ENCODE measurements at places on chromosomes 11 and 22. TPM values are rescaled to one million over a fixed set of nuclear protein-coding genes. Genes with fewer than 3 reads are reported as not detected.
A peak's percentile ranks its signal among the peaks of the same experiment; 100 is the strongest.

GRCh38 chr22:46070803-46071450, 79.4 kb upstream of the PPARA start:
- peak; percentile 79 for DNase-seq

The GGT5 gene
- 38.8 TPM for total RNA-seq

The SLC22A12 gene
- not detected for total RNA-seq

The OR8G1 gene
- not detected for total RNA-seq

DNA sequence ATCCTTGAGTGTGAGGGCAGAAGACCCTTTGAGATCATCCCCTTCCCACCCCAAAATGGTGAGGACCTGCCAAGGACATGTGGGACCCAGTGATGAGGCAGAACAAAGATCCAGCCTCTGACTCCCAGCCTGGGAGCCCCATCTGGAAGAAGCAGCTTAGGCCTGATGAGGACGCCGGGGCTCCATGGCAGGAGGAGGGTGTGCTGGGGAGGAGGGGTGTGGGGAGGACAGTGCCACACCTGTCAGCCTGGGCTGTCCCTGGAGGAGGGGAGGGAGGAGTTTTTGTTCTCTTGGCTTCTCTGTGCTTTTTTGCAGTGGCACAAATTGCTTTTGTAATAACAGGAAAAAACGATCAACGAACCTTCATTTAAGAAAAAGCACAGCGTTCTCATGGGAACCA, 44.4 kb upstream of the DAGLA start:
- DNase-seq: no peak

DNA sequence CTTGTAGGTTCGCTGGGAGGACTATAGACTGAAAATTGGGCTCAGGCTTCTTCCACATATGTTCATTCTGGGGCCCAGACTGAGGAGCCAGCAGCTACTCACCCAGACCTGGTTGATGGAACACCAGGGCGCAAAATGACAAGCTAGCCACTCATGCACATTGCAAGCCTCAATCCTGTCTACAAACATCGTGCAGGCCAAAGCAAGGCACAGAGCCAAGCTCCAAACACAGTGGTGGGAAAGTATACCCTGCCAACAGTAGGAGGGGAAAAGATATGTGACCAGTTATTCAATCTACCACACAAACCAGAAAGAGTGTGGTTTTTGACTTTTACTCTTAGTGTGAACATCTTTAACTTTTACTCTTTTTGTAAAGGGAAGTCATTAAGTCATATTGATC, 660.5 kb downstream of the NTM start:
- DNase-seq: no peak

GRCh38 chr22:47112994-47113852, 350.8 kb downstream of the TBC1D22A start:
- DNase-seq: no peak

- DNase-seq: no peak
Observed at GRCh38 chr22:50417411-50418210, 57.2 kb downstream of the SBF1 start.

The OR4S1 gene
- total RNA-seq: not detected

GRCh38 chr11:128506356-128506755, 81.0 kb downstream of the ETS1 start:
- no peak for DNase-seq

DNA sequence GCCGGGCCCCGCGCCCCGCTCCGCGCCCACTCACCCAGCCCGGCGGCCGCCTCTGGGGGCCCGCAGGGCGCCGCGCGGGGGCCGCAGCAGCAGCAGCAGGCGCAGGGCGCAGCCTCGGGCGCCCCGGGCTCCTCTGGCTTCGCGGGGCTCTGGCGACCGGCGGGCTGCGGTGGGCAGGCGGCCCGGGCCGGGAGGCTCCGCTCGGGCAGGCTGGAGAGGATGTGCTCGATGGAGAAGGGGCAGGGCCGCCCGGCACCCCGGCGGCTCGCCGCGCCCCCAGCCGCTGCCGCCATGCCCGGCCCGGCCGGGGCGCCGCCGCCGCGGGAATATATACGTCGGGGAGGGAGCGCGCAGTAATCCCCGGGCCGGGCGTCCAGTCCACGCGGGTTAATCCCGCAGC, at the start of gene GSC2:
TSS of gene GSC2 (minus strand) at position 302 of the 400 bp plus-strand sequence. CDS start at position 293, 9 bp downstream.
- no peak for DNase-seq

DNA sequence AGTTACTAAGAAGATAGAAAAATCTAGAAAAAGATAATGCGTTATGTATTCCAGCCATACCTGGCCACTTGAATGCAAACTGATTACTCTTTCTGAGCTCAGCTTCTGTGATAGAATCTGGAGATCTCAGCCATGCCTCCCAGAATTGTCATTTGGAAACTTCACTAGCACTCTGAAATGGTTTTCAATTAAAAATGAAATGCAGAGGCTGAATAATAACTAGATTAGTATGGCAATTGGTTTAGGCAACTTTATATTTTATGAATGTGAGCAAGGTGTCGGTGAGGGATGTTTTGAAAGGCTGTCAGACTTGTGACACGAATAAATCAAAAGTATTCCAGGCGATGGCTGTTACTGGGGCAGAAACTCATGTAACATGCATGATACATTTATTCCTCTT, 128.8 kb upstream of the SORL1-AS1 start:
- DNase-seq: no peak

The ELMOD1 gene
- total RNA-seq: 36.1 TPM

The ANO9 gene
- 166 TPM for total RNA-seq

GRCh38 chr11:31529189-31529588, 19.6 kb downstream of the ELP4 start:
- no peak for DNase-seq

Measured in suprapubic skin (tissue), 4 donors.